GM13977 (cell line): ENCODE measurements at places on chromosomes 4 and X.

DNA sequence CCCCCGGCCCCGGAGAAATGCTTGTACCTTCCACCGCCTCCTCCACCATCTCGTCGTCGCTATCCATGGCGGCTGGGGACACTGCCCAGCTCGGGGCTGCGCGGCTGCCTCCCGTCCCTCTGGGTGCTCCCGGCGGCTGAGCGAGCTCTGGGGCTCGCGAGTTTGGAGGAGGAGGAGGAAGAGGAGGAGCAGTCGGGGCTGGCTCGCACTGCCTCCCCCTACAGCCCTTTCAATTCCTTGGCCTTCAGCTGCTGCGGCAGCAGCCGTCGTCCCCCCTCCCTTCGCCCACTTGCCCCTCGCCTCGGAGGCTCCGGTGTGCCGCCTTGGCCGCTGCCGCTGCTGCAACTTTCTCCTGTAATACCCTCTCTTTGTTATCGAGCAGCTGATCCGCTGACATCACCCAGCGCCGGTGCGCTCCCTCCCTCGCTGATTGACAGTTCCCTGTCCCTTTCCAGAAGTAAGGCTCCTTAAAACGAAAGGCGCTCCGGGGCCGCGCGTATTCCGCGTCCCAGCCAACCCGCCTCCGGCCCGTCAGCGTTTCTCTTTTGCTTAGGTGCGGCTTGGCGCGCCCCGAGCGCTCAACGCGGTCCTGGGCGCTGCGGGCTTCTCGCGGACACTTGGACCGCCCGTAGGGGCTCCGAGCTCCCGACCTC, at the start of gene SETD7:
Gene SETD7 (minus strand): TSS at position 149 of the 653 bp plus-strand sequence. CDS start 82 bp downstream, at position 67.
- DNase-seq: peak; percentile 64

GRCh38 chrX:75155447-75155826, 646 bp downstream of the ABCB7 start:
- DNase-seq: peak; percentile 13

DNA sequence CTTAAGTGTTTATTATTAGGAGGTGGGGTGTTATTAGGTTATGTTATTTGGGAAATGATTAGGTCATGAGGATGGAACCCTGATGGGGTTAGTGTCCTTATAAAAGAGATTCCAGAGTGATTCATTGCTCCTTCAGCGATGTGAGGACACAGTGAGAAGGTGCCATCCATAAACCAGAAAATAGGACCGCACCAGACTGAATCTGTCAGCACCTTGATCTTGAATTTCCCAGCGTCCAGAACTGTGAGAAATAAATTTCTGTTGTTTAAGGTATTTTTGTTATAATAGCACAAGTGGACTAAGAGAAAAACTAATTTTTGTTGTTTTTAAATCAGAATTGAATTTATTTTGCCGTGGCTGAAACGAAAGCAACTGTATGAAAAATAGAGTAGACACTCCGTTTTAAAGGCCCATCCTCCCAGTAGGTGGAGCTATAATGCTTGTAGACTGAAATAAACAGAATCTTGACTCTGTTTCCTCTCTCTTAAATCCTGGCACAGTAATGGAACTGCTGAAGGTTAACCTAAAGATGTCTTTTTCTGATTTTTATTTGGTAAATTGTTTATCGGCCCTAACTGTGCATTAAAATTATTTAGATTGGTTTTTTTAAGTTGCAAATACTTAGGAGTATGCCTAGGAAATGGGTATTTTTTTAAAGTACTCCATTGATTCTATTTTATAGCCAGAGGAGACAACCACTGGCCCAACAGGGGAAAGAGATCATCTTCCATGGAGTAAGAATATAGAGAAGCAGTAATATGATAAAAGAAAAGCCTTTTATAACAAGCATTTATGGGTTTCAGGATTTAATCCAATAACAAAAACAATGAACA, 133.2 kb upstream of the ADAMTS3 start:
- peak; percentile 46 for DNase-seq

DNA sequence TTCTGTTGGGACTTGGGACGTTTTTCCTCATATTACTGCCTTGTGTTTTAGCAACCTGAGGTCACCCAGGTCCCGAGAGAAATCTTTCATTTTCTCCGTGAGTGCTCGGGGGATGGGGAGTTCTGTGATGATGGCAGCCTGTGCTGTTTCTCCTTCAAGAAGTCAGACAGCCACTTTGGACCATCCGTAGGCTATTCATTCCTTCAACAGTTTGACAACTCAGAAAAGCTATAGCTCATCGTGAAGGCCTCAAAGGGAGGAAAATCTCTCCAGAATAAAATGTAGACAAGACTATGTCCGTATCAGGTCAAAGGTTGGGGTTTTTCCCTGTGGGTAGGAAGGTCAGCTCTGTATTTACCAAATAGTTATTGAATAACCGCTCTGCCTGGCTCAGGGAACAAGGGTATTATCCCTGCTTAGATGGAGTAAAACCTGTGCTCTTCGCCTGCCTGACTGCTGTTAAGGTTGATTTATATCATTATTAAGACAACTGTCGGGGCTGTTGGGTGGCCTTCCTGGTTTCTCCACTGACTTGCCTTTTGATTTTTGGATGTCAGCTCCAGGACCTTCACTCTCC, 36.6 kb downstream of the FAM114A1 start:
- no peak for DNase-seq

GRCh38 chrX:80285131-80285773, 135.0 kb upstream of the TENT5D start:
- peak; percentile 5 for DNase-seq

GRCh38 chr4:153799694-153800074, 10.8 kb upstream of the SFRP2 start:
- no peak for DNase-seq

DNA sequence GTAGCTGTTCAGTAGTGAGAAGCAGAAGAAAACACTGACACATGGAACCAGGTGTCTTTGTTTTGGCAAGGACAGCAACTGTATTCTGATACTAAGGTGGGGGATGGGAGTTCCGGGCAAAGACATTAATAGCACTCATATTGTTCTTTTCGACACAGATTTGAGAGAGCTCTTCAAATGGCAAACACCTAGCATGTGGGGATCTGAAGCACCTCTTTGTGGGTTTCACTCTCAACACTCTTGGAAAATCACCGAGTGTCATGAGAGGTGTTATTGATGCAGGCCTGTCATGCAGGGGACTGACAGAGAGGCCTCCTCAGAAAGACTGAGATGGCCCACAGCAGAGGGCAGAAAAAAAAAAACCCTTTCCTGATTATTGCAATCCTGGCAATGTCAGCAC, 228.4 kb upstream of the VCX start:
- DNase-seq: no peak

DNA sequence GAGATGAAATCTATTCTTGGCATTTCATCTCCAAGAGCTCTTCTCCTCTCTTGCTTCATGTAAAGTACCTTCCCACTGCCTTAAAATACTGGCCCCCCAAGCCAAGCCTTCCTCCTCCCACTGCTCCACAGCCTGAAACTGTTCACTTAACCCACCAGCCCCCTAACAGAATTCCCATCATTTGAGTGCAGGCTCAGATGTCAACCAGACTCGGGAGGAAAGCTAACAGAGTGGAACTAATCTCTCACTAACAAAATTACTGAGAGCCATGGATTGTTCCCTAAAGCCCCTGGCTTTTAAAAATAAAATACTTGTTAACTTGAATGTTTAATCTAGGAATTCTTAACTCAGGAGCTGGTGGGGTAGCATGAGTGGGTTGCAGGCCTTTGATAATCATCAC, 7.1 kb upstream of the DCUN1D4 start:
- no peak for DNase-seq

DNA sequence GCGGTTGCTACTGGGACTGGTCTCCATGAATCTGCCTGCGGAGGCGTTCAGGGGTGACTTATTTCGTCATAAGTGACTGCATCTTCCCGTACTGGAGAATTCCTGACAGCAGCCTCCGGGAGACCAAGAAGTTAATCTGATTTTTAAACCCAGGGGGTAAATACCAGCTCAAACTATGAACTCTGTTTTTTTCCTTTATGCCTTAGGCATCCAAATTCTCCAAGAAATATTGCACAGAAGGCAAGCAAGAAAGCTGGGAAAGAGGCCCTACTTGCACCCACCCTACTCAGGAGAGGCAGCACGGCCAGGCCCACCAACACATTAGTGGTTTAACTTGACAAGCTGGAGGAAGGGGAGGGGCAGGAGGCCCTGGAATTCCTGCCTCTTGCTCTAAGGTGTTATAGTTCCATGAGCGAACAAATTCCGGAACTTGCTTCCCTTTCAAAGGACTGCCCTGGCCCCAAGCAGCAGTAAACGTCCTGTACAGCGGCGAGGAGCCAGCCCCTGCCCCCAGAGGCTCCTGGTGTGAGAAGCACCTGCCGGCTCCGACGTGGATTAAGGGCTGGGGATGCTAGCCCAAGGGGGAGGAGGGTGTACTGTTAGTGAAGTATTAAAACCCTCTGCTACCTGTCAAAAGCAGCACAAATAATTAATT, 177.2 kb downstream of the AFAP1 start:
- no peak for DNase-seq
